ENCODE measurements at places on chromosomes 6 and 20.

DNA sequence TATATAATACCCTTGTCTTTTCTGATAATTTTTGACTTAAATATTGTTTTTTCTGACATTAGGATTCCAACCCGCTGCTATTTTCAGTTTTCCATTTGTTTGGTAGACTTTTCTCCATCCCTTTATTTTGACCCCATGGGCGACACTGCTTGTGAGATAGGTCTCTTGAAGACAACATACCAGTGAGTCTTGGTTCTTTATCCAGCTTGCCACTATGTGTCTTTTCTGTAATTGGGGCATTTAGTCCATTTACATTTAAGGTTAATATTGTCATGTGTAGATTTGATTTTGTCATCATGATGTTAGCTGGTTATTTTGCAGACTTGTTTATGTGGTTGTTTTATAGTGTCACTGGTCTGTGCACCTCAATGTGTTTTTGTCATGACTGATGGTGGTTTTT is 67.7 kb upstream of the IRAK1BP1 start:
- DNase-seq: no peak

GRCh38 chr6:53982366-53983050 is 128.7 kb upstream of the MLIP start:
- peak; percentile 44 for DNase-seq

DNA sequence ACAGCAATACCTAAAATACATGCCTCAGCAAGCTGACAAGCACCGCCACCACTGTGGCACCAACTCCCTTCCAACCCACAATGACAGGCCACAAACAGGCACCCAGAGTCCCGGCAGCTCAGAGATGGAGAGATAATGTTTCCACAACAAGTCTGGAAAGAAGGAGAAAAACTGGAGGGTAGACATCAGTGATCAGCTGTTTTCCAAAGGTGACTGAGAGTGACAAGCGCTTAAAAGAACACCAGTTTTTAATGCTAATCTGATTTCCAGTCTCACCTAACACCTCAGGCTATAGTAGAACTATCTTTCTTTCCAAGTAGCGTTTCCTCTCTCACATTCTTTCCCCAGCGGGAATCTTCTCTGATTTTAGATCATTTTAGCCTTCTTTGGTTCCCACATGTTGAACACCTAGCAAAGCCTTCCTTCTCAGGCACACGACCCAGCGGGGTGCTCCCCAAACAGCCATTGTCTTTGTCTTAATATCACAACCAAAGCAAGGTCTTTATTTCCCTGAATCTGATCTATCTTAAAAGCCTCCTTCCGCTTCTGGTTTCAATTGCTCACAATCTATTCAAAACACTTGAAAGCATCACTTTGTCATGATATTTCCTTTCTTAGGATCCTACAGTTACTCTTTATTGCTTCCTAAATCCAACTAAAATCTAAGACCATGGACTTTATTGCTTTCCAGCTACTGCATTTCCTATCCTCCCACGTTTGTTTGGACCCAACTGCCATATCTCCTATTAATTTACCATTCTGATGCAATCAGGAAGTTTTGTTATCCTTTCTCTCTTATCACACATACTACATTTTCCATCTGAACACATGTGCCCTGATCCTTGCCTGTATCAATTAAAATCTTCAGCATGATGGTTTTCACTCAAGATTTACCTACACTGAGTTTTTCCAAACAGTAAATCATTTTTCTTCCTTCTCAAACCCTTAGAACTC is 282.7 kb downstream of the ADGB start:
- no peak for DNase-seq

GRCh38 chr20:53867741-53868351 is 202.5 kb downstream of the BCAS1 start:
- no peak for DNase-seq

GRCh38 chr6:146950351-146950835 is 253.8 kb upstream of the STXBP5 start:
- no peak for DNase-seq

GRCh38 chr6:43947860-43948259 is 177.8 kb downstream of the VEGFA start:
- DNase-seq: no peak

- no peak for DNase-seq
Observed at GRCh38 chr6:163008626-163009025, 280.9 kb downstream of the PACRG start.

DNA sequence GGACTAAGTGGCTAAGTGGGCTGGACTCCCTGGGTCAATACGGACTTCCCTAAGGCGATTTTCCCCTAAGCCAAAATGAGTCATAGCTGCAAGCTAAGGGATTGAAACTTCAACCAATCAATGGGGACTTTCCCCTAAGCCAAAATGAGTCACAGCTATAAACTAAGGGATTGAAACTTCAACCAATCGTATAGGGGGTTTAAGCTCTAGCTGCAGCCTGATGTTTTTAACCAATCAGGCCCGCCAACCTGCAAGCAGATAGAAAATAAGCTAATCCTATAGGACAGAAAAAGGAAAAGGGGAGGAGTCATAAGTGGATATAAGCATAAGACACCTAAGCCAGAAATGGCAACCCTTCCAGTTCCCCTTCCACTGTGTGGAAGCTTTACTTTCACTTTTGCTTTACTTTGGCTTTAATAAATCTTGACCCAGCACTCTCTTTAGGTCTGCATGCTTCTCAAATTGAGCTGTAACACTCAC is 655.0 kb upstream of the HS3ST5 start:
- DNase-seq: peak; percentile 18

- peak; percentile 14 for DNase-seq
Observed at GRCh38 chr6:2579241-2579761, 171.4 kb downstream of the MYLK4 start.

DNA sequence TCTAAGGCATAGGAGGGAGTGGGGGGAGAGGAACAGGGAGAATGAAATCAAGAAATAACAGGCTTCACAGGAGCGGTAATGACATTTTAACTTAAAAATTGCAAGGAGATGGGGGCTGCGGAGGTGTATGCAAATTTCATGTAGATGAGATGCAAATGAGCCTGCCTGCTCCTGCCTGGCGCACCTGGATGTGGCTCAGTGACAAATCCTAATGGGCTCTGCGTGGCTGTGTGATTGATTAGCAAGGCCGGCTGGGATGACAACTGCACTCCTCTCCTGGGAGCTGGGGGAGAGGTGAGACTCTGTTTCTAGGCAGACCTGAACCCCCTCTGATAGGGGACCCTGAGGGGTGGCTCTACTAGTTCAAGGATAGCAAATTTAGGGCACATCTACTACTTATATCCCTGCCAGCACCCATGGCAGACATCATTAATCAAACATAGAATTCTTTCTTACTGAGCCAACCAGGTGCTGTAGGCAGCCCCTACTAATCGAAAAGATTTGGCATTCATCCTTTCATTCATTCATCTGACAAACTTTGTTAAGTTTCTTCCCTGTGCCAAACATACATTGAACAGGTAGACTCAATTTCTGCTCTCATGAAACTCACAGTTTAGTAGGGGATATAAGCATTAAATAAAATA is 38.4 kb upstream of the TGM2 start:
- DNase-seq: no peak

DNA sequence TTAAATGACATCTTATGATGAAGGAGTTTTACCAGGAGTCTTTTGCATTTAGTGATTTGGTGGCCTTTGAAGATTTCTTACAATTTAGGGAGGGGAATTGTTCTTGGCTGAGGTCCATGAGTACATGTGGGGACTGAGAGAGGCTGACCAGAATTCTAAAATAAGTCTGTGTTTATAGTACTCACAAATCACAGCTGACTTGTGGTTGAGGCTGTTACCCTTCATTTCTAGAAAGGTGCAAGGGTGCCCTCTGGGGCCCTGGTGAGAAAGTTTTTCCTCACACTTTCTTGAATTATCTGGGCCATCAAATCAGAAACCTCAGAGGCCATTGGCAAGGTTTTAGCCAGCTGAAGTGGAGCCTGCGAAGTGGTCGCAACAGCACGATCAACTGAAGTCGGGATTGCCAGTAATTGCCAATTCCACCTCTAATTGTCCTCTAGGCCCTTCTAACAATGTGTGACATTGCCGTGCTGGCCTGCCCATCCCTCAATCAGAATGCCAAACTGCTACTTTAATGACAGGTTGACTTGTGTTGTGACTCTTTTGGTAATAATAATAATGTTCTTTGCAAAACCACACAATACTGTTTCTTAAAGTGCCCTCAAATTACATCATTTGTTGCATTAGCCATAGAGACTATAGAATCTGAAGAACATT is 221.6 kb downstream of the OGFRL1 start:
- peak; percentile 78 for DNase-seq
